ENCODE measurements at places on chromosomes 1 and 21.

DNA sequence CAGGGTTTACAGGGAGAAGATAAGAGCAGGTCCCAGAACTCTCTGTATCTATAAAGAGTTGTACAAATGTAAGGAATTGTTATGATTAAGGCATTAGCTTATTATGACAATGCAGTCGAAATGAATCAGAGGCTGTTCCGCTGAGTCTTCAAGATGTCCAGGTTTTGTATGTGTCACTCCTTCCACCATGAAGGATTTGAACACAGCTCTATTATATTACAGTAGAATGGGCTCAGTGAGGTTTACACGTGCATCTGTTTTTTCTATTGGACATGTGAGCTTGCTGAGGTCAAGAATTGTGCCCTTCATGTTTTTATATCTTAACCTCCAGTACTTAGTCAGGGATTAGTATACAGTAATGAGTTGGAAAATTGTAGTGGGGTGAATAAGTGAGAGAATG lies 86.3 kb downstream of the MPZL1 start:
- DNase-seq: no peak

DNA sequence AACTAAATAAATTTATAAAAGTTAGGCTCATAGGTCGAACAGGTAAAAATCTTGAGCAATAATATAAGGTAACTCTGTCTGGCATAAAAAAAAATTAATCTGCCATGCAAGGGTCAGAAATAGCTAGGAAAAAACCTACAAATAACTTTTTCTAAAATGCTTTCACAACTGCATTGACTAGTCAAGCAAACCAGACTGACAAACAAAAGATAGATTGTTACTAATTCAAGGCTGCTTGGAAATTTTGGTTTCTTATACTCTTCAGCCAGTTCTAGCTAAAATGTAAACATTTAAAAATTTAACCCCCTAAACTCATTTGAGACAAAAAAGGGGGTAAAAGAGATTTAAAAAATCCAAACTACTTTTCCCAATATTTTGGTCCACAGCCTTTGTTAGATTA lies 40.8 kb downstream of the S100A10 start:
- no peak for DNase-seq

DNA sequence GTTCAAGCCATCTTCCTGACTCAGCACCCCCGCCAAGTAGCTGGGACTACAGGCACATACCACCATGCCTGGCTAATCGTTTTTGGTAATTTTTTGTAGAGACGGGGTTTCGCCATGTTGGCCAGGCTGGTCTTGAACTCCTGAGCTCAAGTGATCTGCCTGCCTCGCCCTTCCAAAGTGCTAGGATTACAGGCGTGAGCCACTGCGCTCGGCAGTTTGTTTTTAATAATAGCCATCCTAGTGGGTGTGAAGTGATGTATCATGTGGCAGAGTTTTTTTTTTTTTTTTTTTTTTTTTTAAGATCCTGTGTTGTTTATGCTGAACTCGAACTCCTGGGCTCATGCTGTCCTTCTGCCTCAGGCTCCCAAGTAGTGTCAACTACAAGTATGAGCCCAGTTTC lies 51.8 kb downstream of the SPEN start:
- no peak for DNase-seq

- DNase-seq: no peak
Observed at GRCh38 chr1:93774707-93775106, 93.1 kb upstream of the BCAR3 start.

DNA sequence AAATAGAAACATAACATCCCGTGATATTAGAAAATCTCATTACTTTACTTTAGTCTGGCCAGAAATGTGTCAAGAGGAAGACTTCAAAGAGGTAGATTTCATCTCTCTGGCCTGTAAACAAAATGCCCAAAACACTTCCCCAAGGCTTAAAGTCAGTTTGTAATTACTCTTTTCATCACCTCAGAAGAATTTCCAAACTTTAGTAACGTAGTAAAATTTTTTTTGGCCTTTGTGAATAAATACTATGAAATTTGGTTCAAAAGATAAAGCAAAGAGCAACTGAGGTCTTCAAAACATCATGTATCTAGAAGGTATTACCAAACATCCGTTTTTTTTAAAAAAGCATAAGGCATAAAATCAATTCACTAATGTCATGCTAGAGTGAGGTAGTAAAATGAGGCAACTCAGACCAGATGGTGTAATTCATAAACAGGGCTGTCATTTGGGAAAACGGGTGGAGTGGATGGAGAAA lies 51.4 kb downstream of the LEPR start:
- DNase-seq: no peak

GRCh38 chr1:114660238-114660637 lies 9.6 kb downstream of the DENND2C start:
- DNase-seq: no peak

- DNase-seq: no peak
Observed at GRCh38 chr1:232134365-232134764, 495.6 kb downstream of the SIPA1L2 start.

DNA sequence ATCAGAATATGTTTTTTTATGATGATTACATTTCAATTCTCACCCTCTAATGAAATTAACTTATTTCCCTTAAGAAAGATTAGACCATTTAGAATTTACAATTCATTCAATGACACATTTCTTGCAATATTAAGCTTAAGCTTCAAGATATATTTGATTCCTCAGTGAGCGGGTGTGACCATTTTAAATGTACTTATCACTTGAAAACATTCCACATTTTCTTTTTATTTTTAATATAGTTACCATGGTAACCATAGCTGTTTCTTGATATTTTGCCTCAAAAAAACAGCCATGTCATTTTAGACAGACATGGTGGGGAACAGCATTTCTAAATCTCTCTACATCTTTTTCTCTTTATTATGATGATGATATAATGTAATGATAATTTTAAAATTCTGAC lies 1029.0 kb upstream of the B3GALT2 start:
- DNase-seq: peak; percentile 83

DNA sequence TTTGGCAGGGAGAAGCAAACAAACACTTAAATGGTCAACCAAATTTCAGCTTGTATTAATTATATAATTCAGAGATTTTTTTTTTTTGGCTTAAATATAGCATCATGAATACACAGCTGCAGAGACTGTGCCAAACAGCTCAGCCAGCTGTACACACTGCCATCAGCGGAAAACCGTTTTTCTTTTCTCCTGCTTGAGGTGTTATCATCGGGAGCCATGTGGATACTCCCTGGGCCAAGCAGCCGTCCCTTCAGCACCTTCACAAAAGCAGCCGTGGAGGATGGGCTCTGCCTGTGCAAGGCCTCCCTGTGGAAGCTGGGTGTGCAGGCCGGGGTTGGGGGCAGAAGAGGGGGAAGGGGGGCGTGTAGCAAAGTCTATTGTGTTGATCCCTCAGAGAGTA lies 85.0 kb downstream of the NUF2 start:
- no peak for DNase-seq

GRCh38 chr1:234200566-234200965 lies 172.7 kb upstream of the COA6 start:
- no peak for DNase-seq

GRCh38 chr1:85822696-85823095 lies 114.5 kb upstream of the ZNHIT6 start:
- DNase-seq: no peak

GRCh38 chr1:183520379-183520778 lies 48.1 kb downstream of the SMG7 start:
- DNase-seq: no peak

GRCh38 chr1:30868833-30869435 lies 39.6 kb downstream of the SDC3 start:
- peak; percentile 81 for DNase-seq

Data from hematopoietic multipotent progenitor cell treated with erythropoietin and hydrocortisone succinate and interleukin-3 and kit ligand, for 4 days (in vitro differentiated cells).